ENCODE measurements at places on chromosomes 2 and 18.
A peak's percentile ranks its signal among the peaks of the same experiment; 100 is the strongest.

DNA sequence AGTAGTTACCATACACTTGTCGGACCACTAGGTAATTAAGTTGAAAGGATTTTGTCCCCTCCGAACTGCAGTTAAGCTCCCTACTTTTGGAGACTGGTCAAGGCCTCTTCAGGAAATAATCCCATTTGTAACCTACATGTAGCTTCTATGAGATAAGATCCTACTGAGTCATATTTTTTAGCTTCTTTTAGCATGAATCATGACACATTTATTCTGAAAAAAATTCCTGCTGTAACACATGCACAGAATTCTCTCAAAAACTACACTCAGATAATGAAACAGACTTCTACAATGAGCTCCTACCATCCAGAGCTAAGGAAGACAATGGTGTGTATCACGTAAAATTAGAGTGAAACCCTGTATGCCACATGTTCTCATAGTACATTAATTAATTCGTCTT lies 100.7 kb upstream of the CCDC195 start:
- DNase-seq = peak; percentile 17

- no peak for DNase-seq
These were observed 517.2 kb downstream of the PLCL1 start for GRCh38 chr2:198321522-198322088.

GRCh38 chr2:228140934-228141528 lies 40.5 kb downstream of the SPHKAP start:
- no peak for DNase-seq

DNA sequence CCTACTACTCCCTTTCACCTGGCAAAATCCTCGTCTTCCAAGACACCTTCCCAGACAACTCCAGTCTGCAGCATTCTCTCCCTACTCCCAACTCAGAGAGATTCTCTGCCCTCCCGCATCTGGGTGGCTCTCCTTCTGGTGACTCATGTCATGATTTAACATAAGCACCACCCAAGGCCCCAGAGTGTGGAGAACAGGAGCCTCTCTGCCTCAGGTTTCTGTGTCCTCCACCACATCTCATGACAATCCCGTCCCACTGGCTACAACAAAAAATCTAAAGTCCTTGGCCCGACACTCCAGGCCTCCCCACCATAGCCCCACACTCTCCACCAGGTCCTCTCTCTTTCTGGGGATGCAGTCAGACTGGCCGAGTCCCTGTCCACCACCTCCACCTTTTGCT lies 197.1 kb downstream of the BCL11A start:
- DNase-seq = no peak

DNA sequence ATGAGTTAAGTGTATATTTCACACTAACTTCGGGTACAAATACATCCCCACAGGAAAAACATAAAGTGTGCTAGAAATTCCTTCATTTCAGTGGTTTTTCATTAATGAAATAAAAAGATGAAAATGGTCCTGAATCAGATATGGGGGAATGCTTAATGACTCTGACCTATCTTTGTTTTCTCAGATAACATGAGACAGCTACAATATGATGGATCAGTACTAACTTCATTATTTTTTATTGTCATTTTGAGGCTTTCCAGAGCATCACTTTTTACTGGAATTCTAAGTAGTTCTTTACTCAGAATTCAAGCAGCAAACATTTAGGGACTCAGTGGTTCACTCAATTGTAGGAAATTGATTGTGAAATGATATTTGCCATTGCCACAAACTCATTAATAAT lies 2.8 kb downstream of the SYT4 start:
- DNase-seq = no peak

DNA sequence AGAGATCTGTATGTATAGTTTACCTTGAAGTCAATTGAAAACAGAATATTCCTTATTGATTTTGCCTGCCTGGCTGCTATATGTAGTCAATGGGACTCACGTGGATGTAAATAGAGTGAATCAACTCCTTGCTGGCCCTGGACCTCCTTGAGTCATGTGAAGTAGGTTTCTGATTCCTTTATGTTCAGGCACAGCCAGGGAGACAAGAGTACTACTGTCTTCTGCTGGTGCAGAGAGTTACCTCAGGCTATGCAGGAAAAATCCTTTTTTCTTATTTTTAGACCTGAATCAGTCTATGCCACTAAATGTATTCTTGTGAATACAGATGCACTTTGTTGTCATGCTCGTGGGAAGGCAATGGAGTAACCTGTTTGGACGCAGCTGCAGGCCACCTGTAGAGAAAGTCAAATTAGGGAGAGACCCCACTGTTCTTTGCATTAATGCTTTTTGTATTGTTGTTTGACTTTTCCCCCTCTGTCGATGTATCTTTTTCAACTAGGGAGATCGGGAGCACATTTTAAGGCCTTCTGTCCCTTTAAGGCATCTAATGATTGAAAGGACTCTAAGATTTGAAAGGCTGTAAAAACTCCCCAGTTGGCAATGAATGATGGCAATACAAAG lies 473.9 kb downstream of the ARHGAP15 start:
- no peak for DNase-seq

DNA sequence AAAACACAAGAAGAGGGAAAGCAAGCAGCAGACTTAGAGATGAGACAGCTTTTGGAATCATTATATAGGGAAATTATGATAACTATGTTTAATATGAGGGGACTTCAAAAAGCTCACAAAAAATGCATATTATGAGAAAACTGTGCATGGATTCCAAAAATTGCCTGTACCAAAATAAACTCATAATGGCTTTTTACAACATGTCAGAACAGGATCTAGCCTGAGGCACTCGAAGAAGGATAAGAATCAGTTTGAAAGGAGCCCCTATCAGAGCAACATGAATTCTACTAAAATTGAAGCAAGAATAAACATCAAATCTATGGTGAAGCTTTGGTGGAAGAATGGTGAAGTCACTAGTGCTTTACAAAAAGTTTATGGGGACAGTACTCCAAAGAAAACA lies 187.4 kb downstream of the RDH14 start:
- DNase-seq = no peak

GRCh38 chr2:202148515-202149154 lies 75.6 kb downstream of the KIAA2012 start:
- no peak for DNase-seq

DNA sequence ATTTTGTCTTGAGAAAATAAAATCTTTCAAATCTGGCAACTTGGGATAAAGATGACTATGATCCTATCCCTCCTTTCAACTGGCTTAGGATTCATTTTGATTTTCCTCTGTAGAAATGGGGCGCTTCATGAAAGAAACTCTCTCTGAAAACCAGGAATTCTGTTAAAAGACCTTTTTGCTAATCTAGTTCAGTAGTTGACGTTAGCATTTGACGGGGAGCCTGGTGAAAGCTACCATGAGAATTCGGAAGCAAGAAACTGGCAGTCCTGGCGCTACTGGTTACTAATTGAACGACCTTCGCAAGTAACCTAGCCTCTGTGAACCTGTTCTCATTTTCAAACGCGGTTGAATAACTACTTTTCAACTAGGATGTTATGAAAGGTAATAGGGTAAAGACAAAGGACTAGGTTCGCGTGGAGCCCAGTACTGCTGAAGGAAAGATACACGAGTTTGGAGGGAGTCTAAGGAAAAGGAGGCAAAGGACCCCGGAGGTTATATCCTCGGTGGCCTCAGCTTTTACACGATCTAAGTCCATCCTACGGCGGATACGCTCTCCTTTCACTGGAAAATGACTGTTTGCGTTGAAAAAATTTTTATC lies 604 bp upstream of the STK11IP start:
- no peak for DNase-seq

DNA sequence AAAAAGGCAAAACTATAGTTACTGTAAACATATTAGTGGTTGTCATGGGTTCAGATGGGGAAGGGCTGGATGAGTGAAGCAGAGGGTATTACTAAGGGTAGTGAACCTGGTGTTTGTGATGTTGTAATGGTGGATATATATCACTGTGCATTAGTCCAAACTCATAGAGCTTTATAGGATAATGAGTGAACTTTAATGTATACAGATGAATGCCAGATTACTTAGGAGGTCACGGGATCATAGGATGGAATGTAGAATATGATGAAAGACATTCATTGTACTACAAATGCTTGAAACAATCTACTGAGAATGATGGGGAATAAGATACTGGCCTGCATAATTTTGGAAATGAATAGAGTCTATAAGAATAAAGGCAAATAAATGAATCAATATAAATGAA lies 226.7 kb upstream of the ZNF804A start:
- DNase-seq = no peak

DNA sequence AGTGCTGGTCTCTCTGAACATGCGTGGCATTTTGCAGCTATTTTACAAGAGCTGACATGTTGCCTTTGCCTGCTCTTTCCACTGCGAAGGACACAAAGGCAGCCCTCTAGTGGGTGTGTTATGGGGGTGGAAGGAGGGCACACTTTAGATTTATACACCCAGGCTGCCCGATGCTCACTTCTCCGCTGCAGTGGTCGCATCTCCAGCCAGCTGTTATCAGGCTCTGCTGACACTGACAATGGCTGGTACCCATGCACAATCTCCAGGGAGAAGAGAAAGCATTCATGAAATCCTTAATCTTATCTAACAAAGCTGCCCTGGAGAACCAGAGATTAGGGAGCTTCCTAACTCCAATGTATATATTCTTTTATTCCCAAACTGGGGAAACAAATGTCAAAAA lies 113.5 kb downstream of the EPHA4 start:
- no peak for DNase-seq

GRCh38 chr18:10139783-10140410 lies 226.1 kb downstream of the VAPA start:
- no peak for DNase-seq

GRCh38 chr2:240956171-240956934 lies 42.1 kb upstream of the SNED1 start:
- DNase-seq = no peak

GRCh38 chr2:20469595-20469994 lies 22.7 kb downstream of the RHOB start:
- DNase-seq = no peak

DNA sequence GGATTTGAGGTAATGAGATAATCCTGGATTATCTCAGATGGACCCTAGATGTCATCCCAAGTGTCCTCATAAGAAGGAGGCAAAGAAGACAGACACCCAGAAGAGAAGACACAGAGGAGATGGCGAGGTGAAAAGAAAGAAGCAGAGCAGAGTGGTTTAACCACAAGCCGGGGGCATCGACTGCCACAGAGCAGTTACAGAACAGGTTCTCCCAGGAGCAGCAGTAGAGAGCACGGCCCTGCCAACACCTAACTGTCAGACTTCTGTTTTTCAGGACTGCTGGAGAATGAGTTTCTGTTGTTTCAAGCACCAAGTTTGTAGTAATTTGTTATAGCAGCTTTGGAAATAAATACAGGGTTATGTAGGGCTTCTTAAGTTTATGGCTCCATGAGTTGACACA lies 437.0 kb downstream of the THSD7B start:
- DNase-seq = no peak

- DNase-seq = no peak
These were observed 336.7 kb downstream of the OSR1 start for GRCh38 chr2:19021721-19022120.

DNA sequence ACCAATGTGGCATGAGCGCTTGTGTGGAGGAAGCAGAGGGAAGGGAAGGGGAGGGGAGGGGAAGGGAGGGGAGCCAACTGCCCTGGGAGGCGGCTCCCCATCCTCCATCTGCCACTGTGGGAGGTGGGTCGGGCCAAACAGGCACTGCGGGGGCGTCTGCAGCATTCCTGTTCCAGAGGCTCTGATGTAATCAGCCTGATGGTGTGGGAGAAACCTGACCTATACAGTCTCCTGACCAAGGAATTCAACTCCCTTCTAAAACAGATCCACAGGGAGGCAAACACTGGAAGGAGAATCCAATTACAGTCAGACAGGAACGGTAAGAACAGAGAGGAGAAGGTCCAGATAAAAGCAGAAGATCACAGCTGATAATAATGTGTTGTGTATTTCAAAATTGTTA lies 88.8 kb downstream of the CD8B2 start:
- DNase-seq = no peak

DNA sequence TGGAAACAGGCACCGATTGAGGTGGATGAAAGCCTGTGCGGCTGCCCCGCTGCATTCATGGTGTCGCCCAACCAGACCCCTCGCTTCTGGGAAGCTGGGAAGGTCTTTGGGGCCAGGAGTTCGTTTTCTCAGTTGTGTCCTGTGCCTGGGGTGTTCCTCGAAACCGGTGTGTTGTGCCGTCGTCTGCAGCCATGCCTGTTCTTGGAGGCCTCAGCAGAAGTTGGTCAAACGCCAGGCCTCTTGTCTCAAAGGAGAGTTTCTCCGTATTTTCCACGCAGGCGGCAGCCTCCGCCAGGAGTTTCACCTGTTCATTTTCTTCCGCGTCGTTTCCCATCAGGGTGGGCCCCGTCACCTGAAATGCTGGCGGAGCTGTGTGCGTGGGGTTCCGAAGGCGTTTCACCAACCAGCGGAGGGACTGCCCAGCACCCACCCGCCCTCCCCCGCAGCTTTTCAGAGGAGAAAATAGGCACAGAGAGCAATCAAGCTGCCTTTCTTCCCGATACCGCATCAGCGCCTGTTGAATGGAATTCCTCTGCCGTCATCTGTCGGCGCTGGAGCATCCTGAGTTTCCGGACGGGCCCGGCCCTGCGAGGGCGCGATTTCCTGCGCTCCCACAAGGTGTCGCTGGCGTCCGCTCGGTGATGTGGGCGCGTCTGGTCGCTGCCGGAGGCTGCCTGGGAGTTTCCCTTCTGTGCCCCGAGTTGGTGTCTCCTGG lies 17.0 kb upstream of the NFATC1 start:
- peak; percentile 81 for DNase-seq

DNA sequence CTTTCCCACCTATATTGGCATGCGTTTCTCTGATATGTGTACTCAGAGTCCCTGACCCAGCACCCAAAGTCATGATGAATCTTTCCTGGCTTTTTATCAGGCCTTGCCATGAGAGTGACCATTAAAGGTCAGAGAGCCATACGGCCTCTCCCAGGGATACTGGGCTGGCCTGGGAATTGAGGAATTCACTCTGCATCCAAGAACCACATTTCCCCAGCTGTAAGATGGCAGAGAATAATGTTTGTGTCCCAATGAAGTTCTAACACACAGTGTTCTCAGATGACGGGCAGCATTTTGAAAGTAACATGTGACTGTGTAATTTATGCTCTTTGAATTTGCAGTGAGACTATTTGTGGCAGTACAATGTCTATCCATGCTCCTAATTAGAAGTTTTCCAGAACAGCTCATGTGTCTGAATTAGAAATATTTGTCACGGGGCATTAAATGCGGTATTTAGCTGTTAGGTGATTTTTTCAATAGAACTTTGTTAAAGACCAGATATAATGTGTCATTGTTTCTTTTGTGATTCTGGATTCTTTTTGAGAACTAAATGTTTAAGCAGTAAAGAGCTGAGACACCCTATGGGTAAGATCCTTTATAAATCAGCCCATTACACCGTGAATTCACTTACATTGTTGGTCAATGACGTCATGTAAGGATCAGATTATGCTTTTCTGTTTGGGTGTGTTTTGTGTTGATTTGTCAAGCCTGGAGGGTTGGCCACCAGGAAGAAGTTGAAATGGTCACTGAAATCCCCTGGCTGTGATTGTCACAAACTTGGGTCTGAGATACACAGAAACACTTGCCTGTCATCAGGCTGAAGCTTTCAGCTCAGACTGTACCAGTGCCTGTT lies 7.3 kb upstream of the SLC3A1 start:
- DNase-seq = no peak

DNA sequence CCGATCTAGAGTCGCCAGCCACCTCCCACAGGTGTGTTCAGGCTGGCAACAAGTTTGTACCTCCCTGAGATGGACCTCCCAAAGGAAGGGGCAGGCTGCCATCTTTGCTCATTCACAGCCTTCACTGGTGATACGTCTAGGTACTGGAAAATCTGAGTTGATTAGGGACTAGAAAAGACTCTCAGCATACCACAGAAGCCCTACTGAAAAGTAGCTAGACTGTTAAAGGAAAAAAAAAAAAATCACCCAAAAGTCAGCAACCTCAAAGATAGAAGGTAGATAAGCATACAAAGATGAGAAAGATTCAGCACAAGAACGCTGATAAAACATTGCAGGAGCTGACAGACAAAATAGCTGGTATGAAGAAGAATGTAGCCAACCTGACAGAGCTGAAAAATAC lies 128.6 kb upstream of the WDR75 start:
- no peak for DNase-seq
